NCI-H2081 treated with DMSO at 0.1 percent for 48 hours (cell line): ENCODE measurements at places on chromosomes 2 and 18.

DNA sequence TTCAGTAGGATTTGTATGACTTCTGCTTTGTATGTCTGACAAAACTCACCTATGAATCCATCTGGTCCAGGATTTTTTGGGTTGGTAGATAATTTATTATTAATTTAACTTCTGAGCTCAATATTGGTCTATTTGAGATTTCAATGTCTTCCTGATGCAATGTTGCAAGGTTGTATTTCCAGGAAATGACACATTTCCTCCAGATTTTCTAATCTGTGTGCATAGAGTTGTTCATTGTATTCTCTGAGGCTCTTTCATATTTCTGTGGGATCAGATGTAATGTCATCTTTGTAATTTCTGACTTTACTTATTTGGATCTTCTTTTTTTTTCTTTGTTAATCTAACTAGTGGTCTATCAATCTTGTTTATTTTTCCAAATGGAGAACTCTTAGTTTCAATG is 584.7 kb upstream of the SETBP1 start:
- DNase-seq, result no peak

DNA sequence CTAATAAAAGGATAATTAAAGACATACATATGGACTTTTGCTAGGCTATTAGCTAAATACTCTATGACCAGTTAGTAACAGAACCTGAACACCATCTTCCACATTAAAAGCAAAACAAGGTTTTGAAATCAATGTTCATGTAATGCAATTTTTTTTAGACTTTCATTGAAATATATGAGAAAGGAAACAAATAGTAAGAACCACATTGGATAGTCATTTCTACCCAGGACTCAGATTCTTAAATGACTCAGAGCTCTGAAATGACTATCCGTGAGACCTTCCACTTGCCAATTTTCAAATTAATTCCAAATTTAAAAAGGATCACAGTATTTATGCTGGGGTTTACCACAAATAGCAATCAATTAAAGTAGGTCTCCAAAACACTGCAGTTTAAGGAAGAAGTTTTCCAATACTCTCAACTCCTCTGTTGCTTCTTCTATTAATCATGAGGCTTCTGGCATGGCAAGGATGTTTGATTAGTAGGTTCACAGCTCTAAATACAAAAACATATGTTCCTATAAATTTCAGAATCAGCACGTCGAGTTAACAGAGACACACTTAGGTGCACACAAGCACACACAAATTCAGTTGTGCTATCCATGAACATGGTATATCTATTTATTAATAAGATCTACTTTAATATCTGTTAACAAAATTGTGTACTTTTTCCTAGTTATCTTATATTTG is 841.0 kb downstream of the RNF144A start:
- DNase-seq, result no peak

GRCh38 chr2:24083567-24084385 is 858 bp downstream of the TP53I3 start:
- DNase-seq, result peak; percentile 48

GRCh38 chr2:235002198-235003095 is 50.6 kb downstream of the SH3BP4 start:
- no peak for DNase-seq

DNA sequence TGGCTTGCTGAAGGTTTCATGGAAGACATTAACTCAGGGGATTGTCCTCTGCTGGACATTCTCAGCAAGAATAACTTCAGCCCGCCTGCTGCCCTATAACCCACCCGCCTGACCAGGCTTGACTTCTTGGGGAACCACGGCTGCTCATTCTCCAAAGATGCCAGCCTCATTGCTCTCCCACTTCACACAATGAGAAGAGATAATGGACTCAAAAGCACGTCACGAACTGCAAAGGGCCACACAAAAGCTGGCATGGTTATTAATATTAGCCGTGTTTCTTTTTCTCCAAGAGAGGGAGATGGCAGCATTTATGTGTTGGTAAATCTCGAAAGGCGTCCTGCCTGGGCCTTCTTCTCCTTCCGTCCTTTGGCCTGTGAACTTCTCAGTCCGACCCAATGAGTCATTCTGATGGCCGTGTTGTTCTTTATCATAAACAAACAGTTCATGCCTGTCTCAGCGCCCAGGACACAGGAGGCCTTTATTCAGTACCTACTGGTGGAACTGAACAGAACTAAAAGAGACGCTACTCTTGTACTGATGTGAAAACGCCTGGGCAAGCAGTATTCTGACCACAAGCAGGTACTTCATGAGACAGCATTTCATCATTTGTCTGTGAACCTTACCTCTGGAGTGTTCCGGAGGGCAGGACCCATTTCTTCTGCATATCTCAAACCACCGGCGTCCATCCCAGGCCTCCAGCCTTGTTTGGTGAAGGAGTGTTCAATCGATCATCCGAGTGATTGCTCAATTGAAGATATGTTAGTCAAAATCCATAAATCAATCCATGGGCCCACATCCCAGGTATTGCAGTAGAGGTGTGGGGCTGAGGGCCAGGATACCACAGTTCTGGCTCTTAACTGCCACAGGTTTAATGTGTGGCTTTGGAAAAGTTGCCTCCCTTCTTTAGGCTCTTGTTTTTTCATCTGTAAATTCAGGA is 25.1 kb upstream of the KLHL29 start:
- no peak for DNase-seq

- no peak for DNase-seq
These were observed 3.3 kb upstream of the KCTD1 start for GRCh38 chr18:26551695-26552081.

GRCh38 chr18:3572761-3573160 is 122.8 kb downstream of the TGIF1 start:
- DNase-seq, result no peak

GRCh38 chr2:18473241-18474181 is 86.9 kb downstream of the RDH14 start:
- no peak for DNase-seq

- no peak for DNase-seq
These were observed 105.0 kb downstream of the LAMA3 start for GRCh38 chr18:23793985-23794867.

GRCh38 chr2:140580532-140581151 is 1550.2 kb downstream of the LRP1B start:
- DNase-seq, result no peak

- DNase-seq, result no peak
These were observed 80.8 kb downstream of the INPP5D start for GRCh38 chr2:233140978-233141377.

GRCh38 chr2:44532031-44532430 is 170.3 kb downstream of the CAMKMT start:
- no peak for DNase-seq

GRCh38 chr2:199452260-199452990 is 5.3 kb downstream of the SATB2 start:
- no peak for DNase-seq

GRCh38 chr2:51401546-51401945 is 369.6 kb upstream of the NRXN1 start:
- DNase-seq, result no peak

DNA sequence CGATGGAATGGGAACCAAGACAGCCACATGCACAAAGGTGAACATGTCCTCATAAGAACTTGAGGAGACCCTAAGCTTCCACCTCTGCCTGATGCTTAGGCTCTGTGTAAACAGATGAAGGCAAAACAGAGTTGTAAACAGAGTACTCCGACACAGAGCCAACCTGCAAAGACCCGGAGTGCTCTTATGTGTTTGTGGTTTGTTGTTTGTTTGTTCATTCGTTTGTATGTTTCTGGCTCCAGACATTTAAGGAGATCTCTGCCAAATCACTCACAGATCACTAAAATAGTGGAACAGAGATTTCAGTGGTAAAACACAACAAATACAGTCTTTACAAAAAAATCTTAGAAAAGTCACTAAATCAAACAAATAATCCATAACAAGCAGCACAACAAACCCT is 294.9 kb downstream of the EIPR1 start:
- no peak for DNase-seq
